ENCODE measurements at places on chromosomes 13 and 19.

DNA sequence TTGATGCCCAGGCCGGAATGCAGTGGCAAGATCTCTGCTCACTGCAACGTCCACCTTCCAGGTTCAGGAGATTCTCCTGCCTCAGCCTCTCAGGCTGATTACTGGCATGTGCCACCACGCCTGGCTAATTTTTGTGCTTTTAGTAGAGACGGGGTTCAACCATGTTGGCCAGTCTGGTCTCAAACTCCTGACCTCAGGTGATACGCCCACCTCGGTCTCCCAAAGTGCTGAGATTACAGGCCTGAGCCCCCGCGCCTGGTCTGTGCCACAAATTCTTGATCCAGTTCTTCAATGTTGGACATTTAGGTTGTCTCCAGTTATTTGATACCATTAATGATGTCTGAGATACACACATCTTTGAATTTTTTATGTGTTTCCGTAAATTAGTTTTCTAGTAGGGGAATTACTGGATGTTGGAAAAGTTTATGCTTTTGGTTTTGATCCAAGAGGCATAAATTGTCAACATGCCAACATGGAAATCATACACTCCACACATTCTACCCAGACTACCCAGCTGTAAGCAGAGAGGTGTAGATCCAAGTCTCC is 525 bp upstream of the COG3 start:
- DNase-seq, result no peak

GRCh38 chr13:76813000-76813691 is 73.1 kb downstream of the KCTD12 start:
- DNase-seq, result no peak

GRCh38 chr19:2702170-2703076 is at the start of gene GNG7:
Gene GNG7, minus strand, starts transcription at chr19:2702694. Its CDS starts 182,006 bp downstream, at chr19:2520688.
- peak; percentile 97 for DNase-seq

- no peak for DNase-seq
Observed at GRCh38 chr19:57239982-57240310, 486 bp upstream of the ZNF805 start.

DNA sequence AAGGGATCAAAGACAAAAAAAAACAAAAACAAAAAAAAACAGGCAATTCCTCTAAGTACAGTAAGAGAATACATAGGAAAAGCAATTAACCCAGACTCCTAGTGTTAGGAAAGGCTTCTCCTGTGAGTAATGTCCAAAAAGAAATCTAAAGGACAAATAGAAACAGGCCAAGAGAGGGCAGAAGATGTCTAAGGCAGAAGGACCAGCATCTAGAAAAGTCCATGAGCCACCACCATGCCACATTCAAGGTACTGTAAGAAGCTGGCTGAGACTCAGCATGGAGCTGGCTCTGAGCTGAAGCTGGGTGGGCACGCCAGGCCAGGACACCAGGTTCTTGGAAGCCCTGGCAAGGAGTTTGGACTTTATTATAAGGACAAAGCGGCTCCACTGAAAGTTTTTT is 118.1 kb upstream of the FRY start:
- no peak for DNase-seq

DNA sequence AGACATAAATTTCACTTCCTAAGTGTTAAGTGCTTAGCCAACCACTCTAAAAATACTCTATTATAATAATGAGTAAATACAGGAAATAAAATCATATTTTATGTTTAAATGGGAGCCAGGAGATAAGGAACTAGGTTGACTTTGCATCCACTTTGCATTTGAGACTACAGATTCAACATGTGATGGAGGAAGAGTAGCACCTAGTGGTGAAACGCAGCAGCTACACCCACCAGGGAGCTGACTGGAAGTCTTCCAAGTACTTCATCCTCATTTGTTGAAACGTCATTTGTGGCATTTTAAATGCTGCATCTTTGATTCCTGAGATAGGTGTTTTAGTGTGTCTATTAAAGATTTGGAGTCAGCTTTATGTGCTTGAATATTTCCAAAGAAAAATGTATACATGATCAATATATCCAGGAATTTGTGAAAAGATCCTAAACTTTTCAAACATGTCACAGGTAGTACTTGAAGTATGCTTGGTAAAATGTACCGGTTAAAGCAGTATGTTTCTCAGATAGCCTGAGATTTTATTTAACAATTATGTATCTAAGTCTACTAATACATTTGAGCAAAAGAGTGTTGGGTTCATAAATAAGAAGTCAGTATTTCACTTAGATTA is 17.4 kb upstream of the KCTD12 start:
- DNase-seq, result peak; percentile 69

- DNase-seq, result no peak
Observed at GRCh38 chr13:20633802-20634201, 66.8 kb downstream of the IFT88 start.

- no peak for DNase-seq
Observed at GRCh38 chr19:35392742-35393715, 22.2 kb downstream of the GPR42 start.

DNA sequence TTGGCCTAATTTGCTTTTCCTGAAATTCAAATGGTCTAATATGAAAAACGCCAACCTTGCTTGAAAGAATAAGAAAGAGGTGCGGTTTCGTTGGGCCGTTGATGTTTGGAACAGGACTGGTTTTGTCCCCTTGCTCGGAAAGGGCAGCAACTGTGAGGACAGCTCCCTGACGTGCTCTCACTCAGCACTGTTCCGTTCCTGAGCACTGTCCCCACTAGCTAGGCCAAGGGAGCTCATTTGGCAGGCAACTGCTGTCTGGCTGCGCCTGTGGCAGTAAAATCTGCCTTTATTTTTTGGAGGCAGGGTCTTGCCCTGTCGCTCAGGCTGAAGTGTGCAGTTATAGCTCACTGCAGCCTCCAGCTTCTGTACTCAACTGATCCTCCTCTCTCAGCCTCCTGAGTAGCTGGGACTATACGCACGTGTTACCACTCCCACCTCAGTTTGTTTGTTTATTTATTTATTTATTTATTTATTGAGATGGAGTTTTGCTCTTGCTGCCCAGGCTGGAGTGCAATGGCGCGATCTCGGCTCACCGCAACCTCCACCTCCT is 4.5 kb downstream of the LDLR start:
- no peak for DNase-seq

- no peak for DNase-seq
Observed at GRCh38 chr13:37194428-37194861, 89.0 kb upstream of the CSNK1A1L start.

DNA sequence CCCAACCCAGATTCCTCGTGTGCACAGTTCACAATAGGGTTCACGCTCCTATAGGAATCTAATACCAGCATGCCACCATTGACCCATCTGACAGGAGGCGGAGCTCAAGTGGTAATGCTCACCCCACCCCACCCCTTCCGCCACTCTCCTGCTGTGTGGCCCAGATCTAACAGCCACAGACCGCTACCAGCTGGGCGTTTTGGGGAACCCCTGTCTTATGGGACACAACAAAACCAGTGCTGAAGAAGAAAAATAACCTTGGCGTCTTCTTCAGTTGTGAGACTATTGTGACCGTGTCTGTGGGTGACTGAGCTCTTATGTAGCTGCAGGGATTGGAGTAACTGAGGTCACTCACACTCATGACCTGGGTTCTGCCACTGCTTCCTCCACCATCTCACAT is 5.2 kb upstream of the OR10H1 start:
- DNase-seq, result no peak

- no peak for DNase-seq
Observed at GRCh38 chr13:28026508-28026907, 38.0 kb upstream of the URAD start.

GRCh38 chr13:111963031-111963430 is 103.9 kb upstream of the SOX1 start:
- DNase-seq, result no peak
